Breast epithelium (tissue), 4 donors: ENCODE measurements at places on chromosomes 2 and 18. TPM values are rescaled to one million over a fixed set of nuclear protein-coding genes. Genes with fewer than 3 reads are reported as not detected.

Gene UGT1A4
- total RNA-seq: not detected

Gene TUBB8B
- total RNA-seq: 0.66 TPM

Gene KANSL3
- 64.1 TPM for total RNA-seq

Gene FIGN
- total RNA-seq: 2.6 TPM
